ENCODE measurements at places on chromosomes 1 and 21.

DNA sequence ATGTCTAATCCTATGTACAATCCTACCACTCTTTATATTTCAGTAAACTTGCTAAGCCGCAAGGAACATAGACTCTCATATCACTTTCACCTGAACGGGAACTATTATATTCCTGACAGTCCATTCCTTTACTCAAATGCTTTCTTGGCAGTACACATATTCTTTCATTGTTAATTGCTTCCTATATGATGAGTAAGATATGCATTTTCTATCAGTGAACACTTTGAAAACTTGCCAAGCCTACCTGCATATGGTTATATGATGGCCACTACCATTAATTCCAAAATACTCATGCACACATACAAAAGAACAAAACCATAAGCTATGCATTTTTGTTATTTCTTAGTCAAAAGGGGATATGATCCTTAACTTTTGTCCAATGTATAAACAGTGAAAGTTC is 341.5 kb downstream of the VAV3 start:
- no peak for DNase-seq

DNA sequence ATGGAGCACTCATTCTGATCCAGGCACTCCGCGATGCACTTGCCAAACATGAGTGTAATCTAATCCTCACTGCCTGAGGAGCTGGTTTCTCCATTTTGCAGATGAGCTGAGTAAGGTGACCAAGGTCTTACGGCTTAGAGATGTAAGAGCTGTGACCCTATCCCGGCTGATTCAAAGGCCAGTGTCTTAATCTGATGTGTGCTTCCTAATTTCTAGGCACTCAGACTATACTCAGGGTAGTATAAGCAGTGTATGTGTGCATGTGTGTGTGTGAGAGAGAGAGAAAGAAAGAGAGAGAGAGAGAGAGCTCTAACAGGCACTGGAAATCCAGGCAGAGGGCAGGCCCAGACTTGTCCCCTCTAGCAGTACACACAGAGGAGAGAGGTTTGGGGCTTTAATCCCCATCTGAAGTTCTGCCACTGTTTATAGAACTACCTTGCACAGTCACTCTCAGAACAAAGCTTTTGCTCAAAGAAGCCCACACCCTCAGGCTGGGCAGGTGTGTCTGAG is 188.2 kb downstream of the ZBTB18 start:
- DNase-seq, result no peak

- DNase-seq, result no peak
These were observed 16.1 kb downstream of the NOC2L start for GRCh38 chr1:942864-943533.

- DNase-seq, result no peak
These were observed 2.8 kb downstream of the LINGO4 start for GRCh38 chr1:151802372-151802771.

DNA sequence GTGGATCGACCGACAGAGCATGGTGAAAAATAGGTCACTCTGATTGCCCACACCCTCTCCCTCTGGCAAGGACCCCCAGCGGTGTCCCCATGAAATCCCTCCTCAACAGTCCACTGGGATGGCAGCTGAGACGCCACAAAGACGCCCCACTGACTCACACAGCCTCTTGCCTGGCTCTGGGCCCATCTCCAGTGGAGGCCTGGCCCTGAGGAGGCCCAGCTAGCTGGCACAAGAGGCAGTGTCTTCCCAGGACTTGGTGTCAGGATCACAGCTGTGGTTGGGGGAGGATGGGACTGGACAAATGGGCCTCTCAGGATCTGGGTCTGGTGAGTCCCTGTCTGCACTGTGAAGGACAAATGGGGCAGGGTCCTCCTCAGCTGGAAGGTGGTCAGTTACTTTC is 4.6 kb downstream of the ALX3 start:
- no peak for DNase-seq

DNA sequence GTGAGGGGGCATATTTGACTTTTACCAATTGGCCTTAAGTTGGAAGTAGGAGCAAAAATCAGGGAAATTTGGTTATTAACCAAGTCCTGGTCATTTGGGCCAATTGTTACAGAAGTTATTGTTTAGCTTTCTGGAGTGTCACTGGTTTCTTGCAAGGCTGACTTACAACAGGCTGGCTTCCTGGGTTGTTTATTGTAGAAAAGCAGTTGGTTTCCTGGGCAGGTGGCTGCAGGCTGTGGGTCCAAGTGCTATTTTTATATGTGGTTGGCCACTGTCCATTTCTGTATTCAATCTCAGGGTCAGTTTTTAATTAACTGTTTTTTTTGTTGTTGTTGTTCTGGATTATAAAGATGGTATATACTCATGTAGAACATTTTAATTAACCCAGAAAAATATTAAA is 174.1 kb downstream of the KCNJ6 start:
- no peak for DNase-seq

GRCh38 chr1:71593523-71593922 is 512.7 kb upstream of the ZRANB2 start:
- DNase-seq, result no peak

- DNase-seq, result peak; percentile 88
These were observed 79.7 kb downstream of the KIF26B start for GRCh38 chr1:245234217-245235081.

- DNase-seq, result no peak
These were observed 74.0 kb downstream of the NUF2 start for GRCh38 chr1:163395790-163396189.

GRCh38 chr1:243756529-243756928 is 93.5 kb downstream of the AKT3 start:
- DNase-seq, result no peak

DNA sequence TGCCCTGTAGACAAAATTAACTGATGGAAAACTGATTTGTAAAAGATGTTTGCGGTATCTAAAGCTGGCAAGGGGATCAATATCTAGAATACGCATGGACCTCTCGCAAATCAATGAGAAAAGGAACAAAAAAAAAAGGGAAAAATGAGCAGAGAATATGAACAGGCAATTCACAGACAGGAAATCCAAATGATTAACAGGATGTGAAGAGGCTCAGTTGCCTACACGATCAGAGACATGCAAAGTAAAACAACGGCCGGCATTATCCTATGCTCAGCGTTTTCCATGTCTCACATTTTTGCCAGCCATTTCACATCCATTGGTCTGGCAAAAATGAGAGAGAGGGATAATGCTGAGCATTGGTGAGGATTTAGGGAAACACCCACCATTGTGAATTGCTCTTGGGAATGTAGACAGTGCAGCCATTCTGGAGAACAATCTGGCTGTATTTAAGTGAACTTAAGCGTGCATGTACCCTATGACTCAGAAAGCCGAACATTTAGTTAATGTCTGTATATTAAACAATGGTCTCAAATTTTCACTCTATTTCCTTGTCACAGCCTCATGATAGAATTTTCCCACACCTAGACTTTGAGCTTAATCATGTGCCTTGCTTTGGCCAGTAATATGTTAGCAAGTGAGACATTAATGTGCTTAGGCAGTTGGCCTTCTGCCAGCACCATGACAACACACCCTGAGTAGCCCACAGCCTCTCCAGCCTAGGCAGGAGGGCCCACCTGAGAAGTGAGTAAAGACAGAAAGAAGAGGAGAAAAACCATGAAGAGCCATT is 61.0 kb upstream of the NBPF3 start:
- no peak for DNase-seq

DNA sequence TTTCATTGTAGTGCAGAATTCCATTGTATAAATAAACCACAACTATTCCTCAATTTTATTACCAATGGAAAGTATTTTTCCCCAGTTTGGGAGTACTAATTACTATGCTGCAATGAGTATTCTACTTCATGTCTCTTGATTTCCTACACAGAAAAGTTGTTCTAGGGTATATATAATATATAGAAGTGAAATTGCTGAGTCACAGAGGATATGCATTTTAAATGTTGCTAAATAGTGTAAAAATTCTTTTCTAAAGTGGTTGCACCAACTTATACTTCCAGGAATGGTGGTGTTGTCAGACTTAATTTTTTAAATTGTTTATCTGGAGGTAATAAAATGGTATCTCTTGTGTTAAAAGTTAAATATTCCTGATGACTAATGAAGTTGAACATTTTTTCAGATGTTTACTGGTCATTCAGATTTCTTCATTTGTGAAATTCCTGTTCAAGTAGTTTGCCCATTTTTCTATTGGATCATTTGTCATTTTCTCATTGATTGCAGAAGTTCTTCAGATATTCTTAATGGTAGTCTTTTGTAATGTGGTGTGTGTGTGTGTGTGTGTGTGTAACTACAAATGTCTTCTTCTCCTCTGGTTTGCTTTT is 19.1 kb upstream of the MYOG start:
- no peak for DNase-seq

DNA sequence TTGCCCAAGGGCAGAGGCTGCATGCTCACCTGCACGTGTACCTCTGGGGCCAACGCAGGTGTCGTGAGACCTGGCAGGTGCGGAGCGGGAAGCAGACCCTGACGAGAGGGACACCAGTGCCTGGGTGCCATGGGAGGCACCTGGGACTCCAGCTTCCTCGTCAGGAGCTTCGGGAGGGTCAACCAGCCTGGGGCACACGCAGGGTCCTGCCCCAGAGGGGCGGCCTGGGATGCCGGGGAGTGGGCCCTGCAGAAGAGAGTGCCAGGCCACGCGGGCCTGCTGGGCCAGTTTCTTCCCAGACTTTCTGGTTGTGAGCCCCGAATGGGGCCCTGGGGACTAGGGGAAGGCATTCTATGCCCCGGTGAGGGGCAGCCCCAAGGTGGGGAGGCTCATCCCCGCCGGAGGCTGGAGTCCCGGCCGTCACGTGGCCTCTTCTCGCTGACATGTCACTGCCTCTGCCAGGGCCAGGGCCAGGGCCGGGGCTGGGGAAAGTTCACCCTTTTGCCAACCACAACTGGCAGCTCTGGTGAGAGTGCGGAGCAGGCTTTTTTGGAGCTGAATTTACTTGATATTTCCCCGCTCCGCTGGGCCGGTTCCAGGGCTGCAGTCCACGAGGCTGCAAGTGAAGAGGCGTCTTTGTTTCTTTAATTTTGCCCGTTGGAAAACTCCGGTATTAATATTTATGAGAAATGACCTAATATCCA is 38.5 kb upstream of the ACTRT2 start:
- no peak for DNase-seq

DNA sequence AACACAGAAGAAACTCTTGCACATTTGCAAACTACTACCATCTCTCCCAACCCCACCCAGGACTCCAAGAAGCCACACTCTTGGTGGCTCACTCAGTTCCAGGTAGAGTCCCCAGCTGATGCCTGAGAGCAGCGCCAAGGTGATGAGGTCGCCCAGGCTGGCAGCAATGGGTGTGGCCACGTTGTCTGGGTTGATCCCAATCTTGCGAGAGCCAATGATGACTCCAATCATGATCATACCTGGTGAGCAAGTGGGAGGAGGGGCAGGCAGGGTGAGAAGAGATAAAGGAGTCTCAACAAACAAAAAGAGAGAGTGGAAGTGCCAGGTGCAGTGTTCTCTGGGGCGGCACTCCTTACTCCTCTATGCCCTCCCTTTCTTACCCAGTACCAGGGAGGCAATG is 14.4 kb downstream of the SLC41A1 start:
- DNase-seq, result no peak

DNA sequence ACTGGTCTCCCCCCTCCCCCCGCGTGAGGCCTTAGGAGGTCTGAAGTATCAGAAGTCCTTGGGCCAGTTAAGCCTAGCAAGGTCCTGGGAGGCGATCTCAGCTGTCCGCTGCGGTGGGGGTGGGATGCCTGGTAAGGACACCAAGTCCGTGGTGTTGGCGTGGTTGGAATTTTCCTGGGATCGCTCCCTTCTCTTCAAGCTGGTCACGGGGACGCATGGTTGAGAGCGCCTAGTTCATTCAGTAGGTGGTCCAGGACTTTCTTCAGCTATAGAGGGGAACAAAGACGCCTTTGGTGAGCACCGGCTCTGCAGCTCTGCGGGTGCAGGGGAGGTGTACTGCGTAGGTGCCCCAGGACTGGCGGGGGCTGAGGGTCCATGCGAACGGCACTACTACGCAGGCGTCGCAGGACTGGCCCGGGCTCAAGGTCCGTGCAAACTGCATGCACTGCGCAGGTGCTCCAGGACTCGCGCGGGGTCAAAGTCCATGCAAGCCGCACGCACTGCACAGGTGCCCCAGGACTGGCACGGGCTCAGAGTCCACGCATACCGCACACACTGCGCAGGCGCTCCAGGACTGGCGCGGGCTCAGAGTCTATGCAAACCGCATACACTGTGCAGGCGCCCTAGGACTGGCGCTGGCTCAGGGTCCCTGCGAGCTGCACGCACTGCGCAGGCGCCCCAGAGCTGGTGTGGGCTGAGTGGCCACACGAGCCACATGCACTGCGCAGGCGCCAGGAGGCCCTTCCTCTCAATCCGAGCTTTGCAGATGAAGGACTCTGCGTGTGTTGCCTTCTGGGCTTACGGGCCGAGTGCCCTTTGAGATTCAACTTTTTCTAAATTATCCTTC is 36.6 kb upstream of the HMGN1 start:
- DNase-seq, result peak; percentile 66

DNA sequence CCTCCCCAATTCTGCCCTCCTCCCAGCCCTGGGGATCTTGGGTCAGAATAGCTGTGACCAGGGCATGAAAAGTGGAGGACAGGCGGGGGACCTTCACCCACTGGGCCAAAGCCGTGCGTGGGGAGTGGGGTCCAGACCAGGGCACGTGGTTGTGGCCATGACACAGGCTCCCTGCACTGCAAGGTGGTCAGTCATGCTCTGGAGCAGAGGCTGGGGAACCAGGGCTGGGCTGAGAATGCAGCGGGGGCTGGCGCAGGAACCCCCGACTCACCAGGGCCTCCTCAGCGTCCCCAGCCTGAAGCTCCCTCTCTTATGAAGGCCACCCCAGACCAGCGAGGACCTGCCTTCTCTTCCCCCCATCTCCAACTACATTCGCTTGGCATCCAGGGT is 2.7 kb downstream of the DVL1 start:
- DNase-seq, result no peak

- DNase-seq, result no peak
These were observed 29.0 kb downstream of the SPEN start for GRCh38 chr1:15876357-15877055.

GRCh38 chr1:94642617-94643321 is 101.2 kb upstream of the F3 start:
- no peak for DNase-seq

- DNase-seq, result no peak
These were observed 85.9 kb downstream of the UROD start for GRCh38 chr1:45097944-45098343.

DNA sequence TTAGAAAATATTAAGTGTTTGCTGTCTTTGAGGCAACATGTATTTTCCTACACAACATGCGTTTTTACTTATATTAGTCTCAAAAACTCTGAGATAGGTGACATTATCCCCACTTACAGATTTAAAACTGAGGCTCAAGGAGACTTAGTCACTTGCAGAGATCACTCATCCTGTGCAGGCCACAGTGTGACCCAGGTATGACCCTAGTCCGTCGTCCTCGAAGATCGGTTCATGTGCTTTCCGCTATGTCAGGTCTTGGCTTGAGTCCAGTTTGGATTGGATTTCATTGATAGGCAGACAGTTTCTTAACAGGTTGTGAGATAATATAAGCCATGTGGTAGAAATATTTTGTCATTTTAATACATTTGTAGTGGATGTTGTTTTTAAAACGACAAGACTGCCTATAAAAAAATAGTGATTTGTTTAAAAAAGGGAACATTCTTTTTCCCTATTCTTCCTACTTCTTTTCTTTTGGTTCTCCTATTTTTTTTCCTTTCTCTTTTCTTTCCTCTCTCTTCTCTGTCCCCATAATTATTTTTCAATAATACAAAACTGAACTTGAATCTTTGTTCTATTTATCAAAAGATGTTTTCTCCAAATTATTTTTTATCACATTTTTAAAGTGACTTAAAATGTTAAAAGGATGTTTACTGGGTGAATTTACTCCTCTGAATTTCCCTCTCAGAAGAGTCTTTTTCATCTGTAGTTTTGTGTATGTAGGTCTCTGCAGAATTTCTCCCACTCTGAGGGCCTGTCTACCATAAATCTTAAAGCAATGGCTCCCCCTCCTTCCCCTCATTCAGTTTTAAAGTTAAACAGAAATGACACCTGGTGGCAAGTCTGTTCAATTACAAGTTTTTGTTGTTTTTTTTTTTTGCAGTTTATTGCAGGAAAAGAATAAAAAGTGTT is 81.8 kb downstream of the PHTF1 start:
- peak; percentile 57 for DNase-seq
